Esophagus mucosa (tissue), 1 donor: ENCODE measurements at places on chromosomes 2 and 18. TPM values are rescaled to one million over a fixed set of nuclear protein-coding genes. Genes with fewer than 3 reads are reported as not detected.

Gene AGXT
- total RNA-seq: not detected

Gene ITPRIPL1
- 1.8 TPM for total RNA-seq

Gene CYTIP
- 1.3 TPM for total RNA-seq

Gene CKAP2L
- total RNA-seq: 14.0 TPM

Gene CELF4
- total RNA-seq: not detected

Gene PJVK
- 1.4 TPM for total RNA-seq

Gene CYS1
- total RNA-seq: 0.52 TPM

Gene GNAL
- 8.8 TPM for total RNA-seq

Gene ERFE
- total RNA-seq: 0.44 TPM

Gene CABLES1
- 7.8 TPM for total RNA-seq

DNA sequence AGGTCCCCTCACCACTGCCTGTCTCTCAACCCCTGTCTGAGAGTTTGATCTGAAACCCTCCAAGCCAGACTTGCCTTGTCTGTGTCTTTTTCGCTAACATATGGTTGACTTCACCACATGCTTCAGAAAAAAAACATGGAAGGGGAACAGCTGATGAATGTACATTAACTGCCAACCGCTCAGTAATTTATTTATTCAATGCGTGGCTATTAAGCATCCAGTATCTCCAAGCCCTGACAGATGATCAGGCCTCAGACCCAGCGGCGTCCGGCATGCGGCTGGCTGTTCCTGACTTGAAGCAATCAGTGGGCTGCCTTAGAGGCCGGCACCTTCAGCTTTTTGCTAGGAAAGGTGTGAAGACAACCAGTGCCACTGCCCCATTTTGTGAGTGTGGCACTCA is 62.3 kb downstream of the NGEF start:
- no peak for ATAC-seq

- no peak for ATAC-seq
Measured at GRCh38 chr2:225076125-225076524, 33.9 kb upstream of the DOCK10 start.

GRCh38 chr2:5285872-5286769 is 406.1 kb upstream of the SOX11 start:
- no peak for ATAC-seq

DNA sequence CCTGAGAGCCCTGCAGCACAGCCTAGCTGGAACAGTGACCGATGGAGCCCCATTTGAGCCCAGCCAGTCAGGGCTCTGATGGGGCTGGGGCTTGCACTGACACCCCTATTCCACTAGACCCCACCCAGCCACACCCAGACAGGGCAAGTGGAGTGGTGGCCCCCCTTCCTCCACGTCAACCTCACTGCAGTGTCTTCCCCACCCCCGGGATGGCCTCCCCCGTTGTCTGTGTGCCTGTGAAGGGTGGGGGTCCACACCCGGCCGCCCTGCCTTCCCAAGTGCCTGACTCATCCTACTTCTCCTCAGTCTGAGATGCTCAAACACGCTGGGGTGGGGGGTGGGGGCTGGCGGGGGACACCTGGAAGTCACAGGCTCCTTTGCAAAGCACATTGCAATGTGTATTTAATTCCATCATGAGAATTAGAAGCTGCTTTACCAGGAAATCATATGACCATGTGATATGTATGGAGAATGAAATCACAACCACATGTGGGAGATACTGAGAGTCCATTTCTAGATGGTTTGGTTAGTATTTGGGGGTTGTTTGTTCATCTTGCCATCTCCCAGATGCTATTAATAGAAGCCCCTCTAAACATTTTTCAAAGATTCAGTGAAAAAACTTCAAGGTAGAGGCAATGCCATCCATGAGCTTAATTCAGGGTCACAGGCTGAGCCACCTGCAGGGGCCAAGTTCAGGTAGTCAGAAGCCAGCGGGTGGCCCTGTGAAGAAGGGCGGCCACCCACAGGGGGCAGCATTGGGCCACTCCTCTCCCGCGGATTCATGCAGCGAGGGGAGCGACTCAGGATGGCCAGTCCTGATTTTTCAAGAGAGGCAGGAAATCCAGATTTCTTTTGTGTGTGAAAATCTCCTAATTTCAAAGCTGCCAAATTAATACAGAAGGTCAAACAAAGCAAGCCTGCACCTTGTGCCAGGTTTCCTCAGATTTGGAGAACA is 22.7 kb upstream of the GMPPA start:
- ATAC-seq: peak; percentile 63

GRCh38 chr2:129369437-129369836 is 610.0 kb upstream of the RAB6C start:
- ATAC-seq: no peak

DNA sequence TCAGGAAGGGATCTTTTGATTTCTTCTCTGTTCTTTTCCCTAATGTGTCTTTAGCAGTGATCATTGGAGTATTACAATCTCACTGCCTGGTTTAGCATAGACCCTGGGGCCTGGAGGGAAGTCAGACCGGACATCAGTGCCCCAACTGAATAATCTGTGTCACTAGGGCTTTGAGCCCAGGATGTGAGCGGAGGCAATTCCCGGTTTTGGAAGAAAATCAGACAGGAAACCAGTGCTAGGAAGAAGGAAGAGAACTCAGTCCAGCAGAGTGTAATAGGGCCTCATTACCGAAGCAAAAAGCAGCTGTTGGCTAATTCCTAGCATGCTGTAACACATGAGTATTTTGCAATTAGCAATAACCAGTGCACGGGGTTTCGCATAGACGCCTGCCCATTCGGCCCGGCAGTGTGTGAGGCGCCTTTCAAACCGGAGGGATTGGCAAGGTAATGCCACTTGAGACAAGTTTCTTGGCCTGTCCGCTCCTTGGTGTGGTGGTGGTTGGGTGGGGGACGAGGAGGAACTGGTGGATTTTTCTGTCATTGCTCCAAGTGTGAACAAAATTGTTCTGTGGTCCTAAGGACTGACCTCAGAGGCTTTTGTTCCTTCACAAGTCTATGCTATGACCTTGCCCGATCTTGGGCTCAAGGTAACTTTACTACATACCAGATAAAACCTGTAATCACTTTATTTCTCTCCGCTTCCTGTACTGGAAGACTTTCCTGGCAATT is 2.8 kb downstream of the FOSL2 start:
- ATAC-seq: peak; percentile 3

- ATAC-seq: no peak
Measured at GRCh38 chr2:202695166-202695565, 60.4 kb downstream of the FAM117B start.

- no peak for ATAC-seq
Measured at GRCh38 chr2:216774180-216774579, 78.8 kb upstream of the IGFBP5 start.

DNA sequence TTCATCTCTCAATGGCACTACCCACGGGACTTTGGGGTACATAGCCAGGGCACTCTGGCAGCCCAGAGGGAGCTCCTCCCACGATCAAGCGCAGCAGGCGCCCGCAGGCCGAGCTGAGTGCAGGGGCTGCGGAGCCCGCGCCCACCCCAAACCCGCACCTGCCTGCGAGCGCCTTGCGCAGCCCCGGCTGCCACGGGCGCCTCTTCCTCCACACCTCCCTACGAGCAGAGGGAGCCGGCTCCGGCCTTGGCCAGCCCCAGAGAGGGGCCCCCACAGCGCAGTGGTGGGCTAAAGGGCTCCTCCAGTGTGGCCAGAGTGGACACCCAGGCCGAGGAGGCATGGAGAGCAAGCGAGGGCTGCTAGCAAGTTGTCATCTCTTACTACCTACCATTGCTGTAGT is 165.2 kb downstream of the UBE2E3 start:
- no peak for ATAC-seq

DNA sequence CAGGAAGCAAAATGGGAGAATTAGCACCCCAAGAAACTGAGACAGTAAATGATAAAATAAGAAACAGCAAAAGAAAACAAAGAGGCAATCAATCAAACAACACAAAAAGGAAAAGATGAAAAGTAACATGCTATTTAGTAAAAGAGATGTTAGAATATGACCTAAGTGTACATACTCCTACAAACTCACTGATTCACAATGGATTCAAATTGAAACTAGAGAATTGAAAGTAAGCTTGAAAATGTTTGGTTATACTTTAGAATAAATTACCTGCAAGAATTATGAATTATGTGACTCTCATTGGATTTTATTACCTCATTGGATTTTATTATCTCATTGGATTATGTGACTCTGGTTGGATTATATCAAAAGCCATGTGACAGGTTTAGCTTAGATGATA is 22.8 kb upstream of the CCNYL1 start:
- ATAC-seq: no peak

- no peak for ATAC-seq
Measured at GRCh38 chr2:237539681-237540080, 26.7 kb upstream of the PRLH start.

GRCh38 chr2:133591164-133591563 is 22.9 kb upstream of the NCKAP5 start:
- no peak for ATAC-seq
